Left cardiac atrium (tissue), 4 donors: ENCODE measurements at places on chromosomes 5 and 9.

DNA sequence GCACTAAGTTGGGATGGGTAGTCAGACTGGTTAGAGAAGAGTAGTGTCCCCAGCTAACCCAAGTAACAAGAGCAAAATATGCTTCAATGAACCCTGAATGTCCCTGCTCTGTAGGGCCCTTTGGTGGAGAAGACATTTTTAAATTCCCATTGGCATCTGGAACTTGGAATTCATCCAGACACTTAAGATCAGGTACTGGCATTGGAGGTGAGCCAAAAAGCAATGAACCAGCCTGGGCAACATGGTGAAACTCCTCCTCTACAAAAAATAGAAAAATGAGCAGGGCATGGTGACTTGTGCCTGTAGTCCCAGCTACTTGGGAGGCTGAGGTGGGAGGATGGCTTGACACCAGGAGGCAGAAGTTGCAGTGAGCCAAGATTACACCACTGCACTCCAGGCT is 58.9 kb upstream of the ZNF618 start:
- DNase-seq: no peak

GRCh38 chr5:13975246-13975645 is 30.8 kb upstream of the DNAH5 start:
- no peak for DNase-seq

- DNase-seq: no peak
Observed at GRCh38 chr5:127281609-127282008, 9.0 kb upstream of the MEGF10 start.

DNA sequence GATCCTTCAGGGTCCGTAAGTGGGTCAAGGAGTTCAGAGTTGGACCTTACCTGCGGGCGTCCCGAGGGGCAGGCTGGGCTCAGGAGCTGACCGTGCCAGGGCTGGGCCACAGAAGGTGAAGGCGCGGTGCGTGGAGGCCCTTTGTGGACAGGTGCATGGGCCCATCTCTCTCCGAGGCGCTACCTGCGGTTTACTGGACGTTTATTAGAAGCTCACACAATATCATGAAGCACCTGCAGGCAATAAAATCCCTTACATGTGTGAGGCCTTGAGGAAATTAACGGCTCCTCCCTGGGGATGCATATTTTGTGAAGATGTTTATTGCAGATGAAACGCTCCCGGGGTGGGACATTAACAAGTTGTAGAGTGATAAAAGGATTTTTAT is 79.8 kb upstream of the LMX1B start:
- no peak for DNase-seq

GRCh38 chr5:96721351-96721977 is 59.3 kb downstream of the CAST start:
- peak; percentile 42 for DNase-seq

DNA sequence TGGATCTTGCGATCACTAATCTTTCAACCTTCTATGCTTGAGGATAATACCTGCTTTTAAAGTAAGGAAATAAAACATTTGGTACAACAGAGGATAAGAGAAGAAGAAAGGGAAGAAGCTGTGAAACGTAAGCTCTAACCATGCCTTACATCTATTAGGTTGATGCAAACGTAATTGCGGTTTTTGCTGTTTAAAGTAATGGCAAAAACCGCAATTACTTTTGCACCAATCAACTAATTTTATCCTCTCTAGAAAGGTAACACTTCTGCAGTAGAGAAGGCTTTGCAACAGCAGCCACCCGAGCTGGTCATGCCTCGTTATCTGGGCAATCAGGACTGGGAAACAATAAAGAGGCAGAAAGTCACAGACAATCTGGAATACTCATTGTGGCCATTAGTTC is 224.1 kb downstream of the MED10 start:
- DNase-seq: no peak
